Right atrium auricular region (tissue), 2 donors: ENCODE measurements at places on chromosomes 12 and 14. TPM values are rescaled to one million over a fixed set of nuclear protein-coding genes. Genes with fewer than 3 reads are reported as not detected.

DNA sequence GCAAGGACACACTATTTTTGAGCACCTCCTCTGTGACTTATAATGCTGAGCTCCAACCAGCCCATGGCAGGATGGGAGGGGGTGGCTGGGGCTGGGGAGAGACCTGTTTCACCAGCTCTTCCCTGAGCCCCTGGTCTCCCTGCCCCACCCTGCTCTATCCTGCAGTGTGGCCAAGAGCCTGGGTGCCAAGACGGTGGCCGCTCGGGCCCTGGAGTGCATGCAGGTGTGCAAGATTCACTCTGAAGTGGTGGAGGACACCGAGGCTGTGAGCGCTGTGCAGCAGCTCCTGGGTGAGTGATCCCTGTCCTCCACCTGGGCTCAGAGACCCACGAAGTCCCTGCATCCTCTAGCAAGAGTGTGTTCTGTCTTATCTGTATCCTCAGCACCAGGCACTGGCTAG is 14.4 kb downstream of the SDSL start:
- H3K36me3 ChIP-seq: no peaks in the 10 kb centered on the region
- H3K27me3 ChIP-seq: no peaks in the 10 kb centered on the region
- no peak overlapping the region for H3K27ac ChIP-seq
- H3K4me1 ChIP-seq: no peaks in the 10 kb centered on the region

DNA sequence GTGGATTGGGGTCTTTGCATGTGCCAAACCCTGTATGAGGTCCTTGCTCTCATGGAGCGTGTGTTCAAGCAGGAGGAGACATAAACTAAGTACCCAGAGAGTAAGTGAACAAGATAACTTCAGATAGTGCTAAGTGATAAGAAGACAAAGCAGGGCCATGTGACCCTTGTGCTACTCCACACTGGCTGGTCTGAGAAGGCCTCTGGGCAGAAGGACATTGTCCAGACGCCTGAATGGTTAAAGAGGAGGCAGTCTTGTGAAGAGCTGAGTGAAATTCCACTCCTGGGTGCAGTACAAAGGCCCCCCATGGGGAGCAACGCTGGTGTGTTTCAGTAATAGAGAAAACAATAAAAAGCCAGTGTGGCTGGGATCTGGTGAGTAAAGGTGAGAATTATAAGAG is 93.3 kb upstream of the RIC8B start:
- H3K27ac ChIP-seq: no peak overlapping the region
- no peaks in the 10 kb centered on the region for H3K36me3 ChIP-seq
- DNase-seq: no peak
- no peak overlapping the region for H3K4me3 ChIP-seq
- H3K27me3 ChIP-seq: no peaks in the 10 kb centered on the region

DNA sequence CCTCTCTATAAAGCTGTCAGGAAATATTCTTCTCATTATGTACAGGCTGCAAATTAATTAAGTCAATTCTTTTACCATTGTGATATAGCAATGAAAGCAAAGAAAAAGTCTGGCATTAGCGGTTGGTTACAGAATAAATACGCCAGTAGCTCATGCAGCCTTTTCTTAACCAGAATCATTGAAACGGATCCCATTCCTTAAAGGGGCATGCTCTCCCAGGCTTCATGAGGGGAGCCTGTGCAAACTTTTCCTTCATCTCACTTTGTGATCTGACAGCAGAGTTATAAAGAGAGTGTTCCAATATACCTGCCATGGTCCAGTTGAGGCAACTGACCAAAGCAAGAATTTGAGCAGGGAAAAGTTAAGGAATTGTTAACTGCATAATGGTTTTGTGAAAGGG is 337.7 kb downstream of the EMP1 start:
- H3K27ac ChIP-seq: no peak overlapping the region
- H3K4me1 ChIP-seq: no peaks in the 10 kb centered on the region
- no peaks in the 10 kb centered on the region for H3K27me3 ChIP-seq

DNA sequence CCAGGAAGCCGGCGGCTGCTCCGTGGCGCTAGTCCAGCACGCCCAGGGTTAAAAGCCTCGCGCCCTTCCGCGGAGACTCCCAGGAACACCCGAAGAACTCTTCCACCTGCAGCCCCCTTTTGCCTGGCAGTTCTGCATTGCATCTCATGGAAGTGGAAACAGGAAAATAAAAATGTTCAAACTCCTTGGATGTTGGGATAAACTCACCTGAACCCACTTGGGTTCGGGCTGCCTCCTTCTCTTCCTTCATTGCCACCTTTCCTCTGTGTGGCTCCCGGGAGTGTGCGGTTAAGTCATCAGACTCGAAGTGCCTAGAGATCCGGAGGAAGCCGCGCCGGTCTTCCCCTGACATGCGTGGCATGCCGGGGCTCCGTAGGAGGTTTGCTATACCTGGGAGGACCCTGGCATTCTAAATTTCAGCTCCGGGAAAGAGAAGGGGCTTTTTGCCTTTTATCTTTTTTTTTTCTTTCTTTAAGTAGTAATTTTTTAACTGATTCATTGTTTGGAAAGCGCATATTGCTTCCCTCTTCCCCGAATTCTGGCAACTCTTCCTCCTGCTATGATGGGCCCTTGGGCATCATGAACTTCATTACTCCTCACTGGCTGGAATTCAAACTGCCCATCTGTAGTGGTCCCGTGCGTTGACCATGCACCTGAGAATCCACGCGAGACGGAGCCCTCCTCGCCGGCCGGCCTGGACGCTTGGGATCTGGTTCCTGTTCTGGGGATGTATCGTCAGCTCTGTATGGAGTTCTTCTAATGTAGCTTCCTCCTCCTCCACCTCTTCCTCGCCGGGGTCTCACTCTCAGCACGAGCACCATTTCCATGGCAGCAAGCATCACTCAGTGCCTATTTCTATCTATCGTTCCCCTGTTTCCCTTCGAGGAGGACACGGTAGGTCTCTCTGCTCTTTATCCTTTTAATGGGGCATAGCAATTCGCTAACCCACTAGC is 931.4 kb downstream of the DIO2 start:
- H3K4me1 ChIP-seq: peaks cover 23% of the 10 kb centered on the region
- peak overlapping the region; percentile 48 for H3K4me3 ChIP-seq
- no peaks in the 10 kb centered on the region for H3K36me3 ChIP-seq
- DNase-seq: no peak

- H3K36me3 ChIP-seq: no peaks in the 10 kb centered on the region
- DNase-seq: no peak
- H3K4me3 ChIP-seq: peak overlapping the region; percentile 62
- H3K4me1 ChIP-seq: no peaks in the 10 kb centered on the region
- H3K27ac ChIP-seq: peak overlapping the region; percentile 80
These were observed 1.1 kb downstream of the AJUBA start for GRCh38 chr14:22981090-22981875.

- H3K4me1 ChIP-seq: no peaks in the 10 kb centered on the region
- no peak overlapping the region for H3K4me3 ChIP-seq
- H3K27ac ChIP-seq: peak overlapping the region; percentile 72
- H3K27me3 ChIP-seq: no peaks in the 10 kb centered on the region
- no peak for DNase-seq
These were observed 148.4 kb downstream of the CHST11 start for GRCh38 chr12:104604995-104605675.

- no peaks in the 10 kb centered on the region for H3K36me3 ChIP-seq
- H3K4me1 ChIP-seq: no peaks in the 10 kb centered on the region
- no peaks in the 10 kb centered on the region for H3K27me3 ChIP-seq
- H3K4me3 ChIP-seq: no peak overlapping the region
These were observed 16.0 kb downstream of the C14orf132 start for GRCh38 chr14:96055065-96055752.

DNA sequence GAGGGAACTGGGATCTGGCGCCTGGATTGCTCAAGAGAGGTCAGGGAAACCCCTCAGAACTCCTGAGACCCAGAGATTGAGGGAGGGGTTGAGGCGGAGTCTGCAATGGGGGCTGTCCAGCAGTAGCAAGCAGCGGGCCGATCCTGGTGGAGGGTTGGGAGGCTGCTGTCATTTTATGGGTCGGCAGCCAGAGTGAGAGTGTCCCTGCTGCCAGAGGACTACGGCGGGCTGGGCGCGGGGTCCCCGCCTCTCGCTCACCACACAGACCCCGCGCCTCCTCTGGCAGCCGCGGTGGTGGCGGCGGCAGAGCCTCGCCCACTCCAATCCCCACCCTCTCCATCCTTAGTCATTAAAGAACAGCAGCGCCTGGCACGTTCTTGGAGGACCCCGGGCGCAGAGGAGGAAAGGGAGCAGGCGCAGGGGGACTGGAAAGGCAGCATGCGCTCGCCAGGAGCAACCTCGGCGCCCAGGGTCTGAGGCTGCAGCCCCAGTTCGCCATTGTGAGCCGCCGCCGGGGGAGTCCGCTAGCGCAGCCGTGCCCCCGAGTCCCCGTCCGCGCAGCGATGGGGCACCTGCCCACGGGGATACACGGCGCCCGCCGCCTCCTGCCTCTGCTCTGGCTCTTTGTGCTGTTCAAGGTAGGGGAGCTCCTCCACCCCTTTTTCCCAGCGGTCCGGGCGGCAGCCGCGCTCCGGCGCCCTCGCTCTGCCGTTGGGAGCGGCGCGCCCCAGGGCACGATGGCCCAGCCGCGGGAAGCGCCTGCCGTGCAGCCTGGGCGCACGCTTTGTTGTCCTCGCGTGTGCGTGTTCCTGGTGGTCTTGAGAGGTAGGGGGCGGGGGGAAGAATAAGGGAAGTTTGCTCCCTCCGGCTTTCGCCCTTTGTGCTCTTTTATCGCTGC is at the start of gene PTPRO:
TSS of gene PTPRO (plus strand) at position 345 of the 898 bp plus-strand sequence.
- H3K4me1 ChIP-seq: peaks cover 6% of the 10 kb centered on the region
- no peak for DNase-seq
- no peak within 1 kb of the TSS for H3K27ac ChIP-seq
- H3K36me3 ChIP-seq: no peaks in the 10 kb centered on the region
- peak within 1 kb of the TSS; percentile 44 for H3K4me3 ChIP-seq
- H3K27me3 ChIP-seq: no peaks in the 10 kb centered on the region

GRCh38 chr12:115870510-115870909 is 407.0 kb downstream of the MED13L start:
- no peak overlapping the region for H3K4me3 ChIP-seq
- H3K36me3 ChIP-seq: no peaks in the 10 kb centered on the region
- no peaks in the 10 kb centered on the region for H3K4me1 ChIP-seq
- no peaks in the 10 kb centered on the region for H3K27me3 ChIP-seq

GRCh38 chr12:48943221-48943620 is 14.1 kb downstream of the ARF3 start:
- no peaks in the 10 kb centered on the region for H3K27me3 ChIP-seq
- H3K27ac ChIP-seq: no peak overlapping the region
- no peak for DNase-seq
- peaks cover 17% of the 10 kb centered on the region for H3K4me1 ChIP-seq

DNA sequence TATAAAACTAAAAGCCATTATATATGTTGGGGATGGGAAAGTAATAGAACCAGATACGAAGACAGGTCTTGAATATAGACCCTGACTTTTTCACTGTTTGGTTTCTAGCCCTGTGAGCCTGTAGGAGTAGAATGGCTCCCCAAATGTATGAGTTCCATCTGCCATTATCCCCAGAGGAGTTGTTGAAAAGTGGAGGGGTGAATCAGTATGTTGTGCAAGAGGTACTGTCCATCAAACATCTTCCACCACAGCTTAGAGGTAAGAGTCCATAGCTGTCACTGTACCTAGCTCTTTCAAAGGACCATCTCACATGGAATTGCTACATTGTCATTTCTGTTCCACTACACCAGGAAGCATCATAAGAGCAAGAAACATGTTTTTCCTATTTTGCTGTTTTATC is 1.1 kb downstream of the NCAPD2 start:
- no peak overlapping the region for H3K27ac ChIP-seq
- peak overlapping the region; percentile 70 for H3K4me3 ChIP-seq
- H3K27me3 ChIP-seq: no peaks in the 10 kb centered on the region
- H3K4me1 ChIP-seq: peaks cover 23% of the 10 kb centered on the region

KRT6C gene
- not detected for total RNA-seq

LRFN5 gene
- total RNA-seq: 0.26 TPM
